Stimulated activated CD4-positive, alpha-beta T cell treated with anti-CD3 and anti-CD28 coated beads, Interleukin-1b, Interleukin-23, amount 100 ng/mL, for 1 hour (primary cell): ENCODE measurements at places on chromosomes 1 and 21.

DNA sequence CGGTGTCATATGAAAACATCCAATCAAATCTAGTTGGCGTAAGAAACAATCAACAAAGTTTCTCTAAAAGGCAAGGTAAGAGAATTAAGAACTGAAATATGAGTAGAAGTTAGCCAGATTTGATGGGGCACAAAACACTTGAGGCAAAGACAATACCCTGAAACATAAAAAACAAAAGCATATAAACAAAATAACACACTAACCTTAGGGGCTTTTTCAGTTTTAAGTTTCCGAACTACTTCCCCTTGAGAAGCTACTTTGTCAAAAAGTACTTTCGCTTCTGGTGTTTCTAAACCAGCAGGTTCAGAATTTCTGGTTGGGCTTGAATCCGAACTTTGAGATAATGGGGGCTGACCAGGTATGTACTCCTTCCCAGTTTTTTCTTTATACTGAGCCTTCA, 57.9 kb downstream of the EPRS1 start:
- no peak for DNase-seq

DNA sequence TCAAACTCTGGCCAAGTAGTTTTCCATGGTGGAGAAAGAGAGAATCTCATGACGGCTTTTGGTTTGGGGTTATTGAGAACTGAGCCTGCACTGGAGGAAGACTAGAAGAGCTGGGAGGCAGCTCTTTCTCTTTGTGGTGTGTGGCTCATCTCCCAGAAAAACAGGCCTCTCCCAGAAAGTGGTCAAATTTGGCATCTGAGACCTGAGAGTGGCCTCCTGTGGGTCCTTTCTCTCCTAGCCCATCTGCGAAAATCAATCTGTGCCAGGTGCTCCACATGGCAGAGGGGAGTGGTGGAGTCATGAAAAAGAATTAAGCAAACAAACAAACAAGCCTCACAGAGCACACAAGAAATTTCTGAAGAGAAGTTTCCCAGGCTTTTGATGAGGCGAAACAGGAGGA, 305.0 kb downstream of the ST6GALNAC3 start:
- DNase-seq = no peak

- no peak for DNase-seq
These were observed 919 bp downstream of the MCL1 start for GRCh38 chr1:150578272-150579109.

GRCh38 chr1:10549904-10550664, 75.3 kb downstream of the PEX14 start:
- DNase-seq = no peak

- DNase-seq = no peak
These were observed 29.3 kb downstream of the SDC3 start for GRCh38 chr1:30879126-30879786.

DNA sequence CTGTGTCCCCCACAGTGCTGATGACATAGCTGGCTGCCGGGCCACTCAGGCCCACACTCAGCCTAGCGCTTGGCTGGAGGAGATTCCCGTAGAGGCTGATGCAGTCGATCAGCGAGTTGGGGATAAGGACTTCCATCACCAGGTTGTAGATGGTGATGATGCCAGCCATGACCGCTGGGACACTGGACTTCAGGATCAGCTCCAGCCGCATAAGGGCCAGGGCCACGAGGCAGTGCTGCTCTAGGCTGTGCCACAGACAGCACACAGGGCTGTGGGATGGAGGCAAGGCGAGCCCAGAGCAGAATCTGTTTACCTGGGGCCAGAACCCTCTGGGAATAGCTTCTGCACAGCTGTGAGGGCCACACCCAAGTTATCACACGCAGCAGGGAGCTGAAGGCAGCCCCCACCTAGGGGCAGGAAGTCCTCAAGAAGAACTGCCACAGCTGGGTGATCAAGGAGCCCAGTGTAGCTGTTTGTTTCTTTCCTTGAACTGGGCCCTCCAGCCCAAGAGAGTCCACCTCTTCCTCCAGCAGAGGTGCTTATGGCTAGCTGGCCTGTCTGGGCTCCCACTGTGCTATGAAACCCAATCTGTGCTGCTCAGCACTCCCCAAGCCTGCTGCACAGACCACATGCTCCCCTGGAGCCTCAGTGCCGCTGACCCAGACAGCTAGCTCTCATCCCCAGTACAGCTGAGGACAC, 6.2 kb downstream of the SLC2A1 start:
- DNase-seq = no peak

GRCh38 chr1:89607156-89607555, 25.8 kb upstream of the LRRC8C start:
- no peak for DNase-seq

DNA sequence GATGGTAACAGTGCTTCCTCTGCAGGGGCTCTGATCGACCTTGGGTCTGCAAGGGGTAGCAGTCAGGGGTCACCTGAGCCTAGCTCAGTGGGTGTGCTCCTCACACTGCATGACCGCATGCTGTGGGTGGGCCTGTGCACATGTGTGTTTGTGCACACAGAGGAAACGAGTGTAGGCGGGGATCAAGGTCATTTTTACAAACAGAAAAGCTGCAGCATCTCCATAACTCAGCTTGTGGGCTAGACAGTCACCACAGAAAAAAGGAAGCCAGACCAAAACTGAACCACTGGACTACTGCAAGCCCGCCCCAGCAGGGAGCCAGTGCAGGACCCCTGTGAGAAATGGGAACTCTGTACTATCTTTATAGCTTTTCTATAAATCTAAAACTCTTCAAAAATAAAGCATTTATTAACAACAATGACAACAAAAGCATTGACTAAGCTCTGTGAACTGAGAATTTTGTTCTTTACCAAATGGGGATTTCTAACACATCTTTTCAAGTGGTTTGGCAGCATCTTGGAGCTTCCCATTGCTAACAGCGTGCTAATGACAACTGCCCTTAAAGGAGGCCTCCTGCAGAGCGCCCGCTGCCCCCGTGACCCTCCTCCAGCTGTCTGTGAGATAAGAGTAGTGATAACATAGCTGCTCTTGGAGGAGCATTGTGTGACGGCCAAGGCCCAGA, 19.9 kb upstream of the NEK2 start:
- no peak for DNase-seq

GRCh38 chr1:67802565-67802964, 30.7 kb downstream of the GNG12 start:
- no peak for DNase-seq

- no peak for DNase-seq
These were observed 20.0 kb downstream of the SERTAD4 start for GRCh38 chr1:210252621-210253051.

GRCh38 chr1:230781131-230781530, 33.9 kb downstream of the CAPN9 start:
- DNase-seq = no peak

DNA sequence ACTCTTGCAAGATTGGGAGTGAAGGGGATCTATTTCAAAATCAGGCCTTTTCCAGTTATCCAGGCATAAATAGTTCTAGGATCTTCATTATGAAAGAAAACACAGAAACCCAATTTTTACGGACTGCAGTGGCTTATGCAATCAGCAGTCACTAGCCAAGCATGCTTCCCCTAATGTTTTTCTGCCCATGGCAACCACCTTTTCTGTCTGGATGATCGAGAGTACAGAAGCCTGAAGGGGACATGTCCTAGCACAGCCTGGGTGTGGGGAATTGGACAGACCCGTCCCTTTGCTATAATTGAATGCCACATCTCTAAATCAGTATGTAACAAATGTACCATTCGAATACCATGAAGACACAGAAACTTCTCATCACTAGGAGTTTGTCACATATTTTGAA, 29.8 kb upstream of the NCAM2 start:
- DNase-seq = no peak

GRCh38 chr1:228064741-228065542, 17.6 kb upstream of the ARF1 start:
- no peak for DNase-seq

GRCh38 chr1:183417772-183418491, at the start of gene NMNAT2:
Gene NMNAT2, minus strand, starts transcription at chr1:183418380. Its CDS starts 113 bp downstream, at chr1:183418267.
- no peak for DNase-seq

GRCh38 chr1:113808450-113809195, 3.7 kb downstream of the RSBN1 start:
- DNase-seq = no peak

- no peak for DNase-seq
These were observed 1.2 kb downstream of the PIGP start for GRCh38 chr21:37071561-37072273.
